ENCODE measurements at places on chromosomes 5 and 9.

DNA sequence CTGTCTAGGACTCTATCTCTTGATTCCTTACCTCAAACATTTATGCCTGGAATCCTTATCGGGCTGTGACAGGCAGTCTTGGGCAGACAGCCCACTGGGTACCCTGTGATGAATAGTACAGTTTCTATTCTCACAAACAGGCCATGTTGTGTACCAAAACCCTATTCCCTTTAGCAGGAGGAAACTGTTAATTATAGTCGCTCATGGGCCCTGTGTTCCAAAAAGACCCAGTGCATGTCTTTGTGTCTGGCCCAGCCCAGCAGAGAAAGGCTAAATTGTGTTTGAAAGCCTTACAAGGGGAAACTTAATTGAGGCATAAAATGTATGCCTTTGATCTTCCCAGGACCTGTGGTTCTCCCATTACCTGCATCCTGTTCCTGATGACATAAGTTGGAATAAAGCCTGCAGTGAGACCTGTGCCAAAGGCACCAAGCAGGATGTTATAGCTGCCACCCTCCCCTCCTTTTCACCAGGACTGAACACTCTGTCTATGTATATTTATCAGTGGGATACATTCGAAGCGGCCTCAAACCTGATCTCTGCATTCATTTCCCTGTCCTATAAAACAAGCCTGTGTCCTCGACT, 43.3 kb downstream of the TLR4 start:
- no peak for DNase-seq

DNA sequence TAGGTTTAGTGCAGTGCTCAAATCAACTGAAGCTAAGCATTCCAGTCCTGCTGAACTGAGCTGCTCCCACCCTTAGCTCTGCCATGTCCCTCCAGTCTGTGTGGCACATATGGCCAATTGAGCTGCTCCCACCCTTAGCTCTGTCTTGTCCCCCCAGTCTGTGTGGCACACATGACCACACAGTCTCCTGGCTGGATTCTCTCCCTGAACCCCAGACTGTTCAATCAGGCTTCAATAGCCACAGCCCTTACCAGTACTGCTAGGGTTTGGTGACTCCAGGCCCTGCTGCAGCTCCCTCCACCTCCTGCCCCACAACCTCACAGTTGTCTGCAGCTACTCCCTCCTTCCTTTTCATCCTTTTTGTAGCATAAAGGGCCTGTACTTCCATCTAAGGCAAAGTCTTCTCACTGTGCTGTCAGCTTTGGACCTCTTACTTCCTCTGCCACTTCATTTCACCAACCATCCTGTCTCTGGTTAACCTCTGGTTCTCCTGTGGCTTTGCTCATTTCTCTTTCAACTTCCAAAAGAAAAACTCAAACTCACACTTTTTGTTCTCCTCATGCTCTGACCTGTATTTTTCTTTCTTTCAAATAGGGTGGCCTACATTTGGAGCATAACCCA, 50.8 kb downstream of the ADAMTS12 start:
- DNase-seq: no peak

- DNase-seq: no peak
Measured at GRCh38 chr5:92513067-92513466, 1068.0 kb downstream of the NR2F1-AS1 start.

DNA sequence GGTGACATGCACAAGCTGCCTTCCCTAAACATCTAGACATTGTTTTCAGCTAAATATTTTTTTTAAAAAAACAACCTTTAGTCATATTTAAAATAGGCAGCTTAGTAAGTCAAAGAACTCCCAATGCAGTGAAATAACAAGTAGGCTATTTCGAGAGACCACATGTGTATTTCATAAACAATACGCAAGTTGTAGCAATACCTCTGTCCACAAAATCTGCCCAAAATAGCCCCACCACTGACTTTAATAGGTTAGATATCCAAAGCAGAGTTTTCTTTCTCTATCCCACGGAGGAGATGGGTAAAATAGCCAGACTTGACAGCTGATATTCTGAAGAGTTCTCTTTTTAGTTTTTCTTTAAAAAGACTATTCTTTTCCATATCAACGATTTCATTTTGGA, 1.2 kb downstream of the SLC24A2 start:
- DNase-seq: no peak

- DNase-seq: no peak
Measured at GRCh38 chr5:133994990-133995333, 9.8 kb downstream of the VDAC1 start.

- DNase-seq: no peak
Measured at GRCh38 chr9:33139421-33140228, 27.5 kb downstream of the B4GALT1 start.

GRCh38 chr9:133553973-133554713, 19.6 kb downstream of the ADAMTSL2 start:
- no peak for DNase-seq

DNA sequence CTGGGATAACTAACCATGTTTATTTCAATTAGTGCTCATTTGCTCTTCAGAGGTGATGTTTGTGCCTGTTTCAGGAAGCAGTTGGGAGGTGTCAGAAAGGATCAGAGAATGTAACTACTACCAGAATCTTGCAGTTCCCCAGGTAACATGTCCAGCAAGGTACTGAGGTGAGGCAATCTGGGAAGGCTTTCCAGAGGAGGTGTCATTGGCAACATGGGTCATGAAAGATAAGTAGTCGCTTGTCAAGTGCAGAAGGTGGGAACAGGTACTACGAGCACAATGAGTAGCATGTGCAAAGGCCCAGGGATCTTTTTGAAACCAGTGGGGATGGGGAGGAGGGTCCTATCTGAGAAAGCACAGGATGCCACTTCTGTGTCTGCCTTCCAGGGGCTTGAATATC, 4.8 kb downstream of the SMIM23 start:
- DNase-seq: no peak

DNA sequence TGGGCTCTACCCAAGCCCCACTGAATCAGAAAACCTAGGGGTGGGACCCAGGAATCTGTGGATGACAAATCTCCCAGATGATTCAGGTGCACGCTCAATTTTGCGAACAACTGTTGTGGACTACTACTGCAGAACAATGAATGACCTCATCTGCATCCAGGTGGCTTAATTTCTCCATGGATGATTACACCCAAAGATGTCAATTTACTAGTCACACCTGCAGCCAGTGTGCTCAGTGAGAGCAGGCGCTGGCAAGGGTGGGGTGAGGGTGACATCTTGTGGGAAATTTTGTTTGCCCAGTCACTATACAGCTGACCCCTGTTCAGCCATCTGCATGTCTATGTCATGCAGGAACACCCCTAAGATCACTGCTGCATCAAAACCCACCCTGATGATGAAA, 118.2 kb downstream of the ENTREP1 start:
- DNase-seq: peak; percentile 83

- no peak for DNase-seq
Measured at GRCh38 chr5:158987231-158987630, 112.5 kb downstream of the EBF1 start.

- DNase-seq: no peak
Measured at GRCh38 chr5:164748861-164749260, 1243.4 kb downstream of the MAT2B start.

- DNase-seq: peak; percentile 36
Measured at GRCh38 chr9:16824545-16825330, 45.7 kb downstream of the BNC2 start.

- DNase-seq: no peak
Measured at GRCh38 chr5:148352696-148353095, 17.3 kb downstream of the SPINK9 start.

DNA sequence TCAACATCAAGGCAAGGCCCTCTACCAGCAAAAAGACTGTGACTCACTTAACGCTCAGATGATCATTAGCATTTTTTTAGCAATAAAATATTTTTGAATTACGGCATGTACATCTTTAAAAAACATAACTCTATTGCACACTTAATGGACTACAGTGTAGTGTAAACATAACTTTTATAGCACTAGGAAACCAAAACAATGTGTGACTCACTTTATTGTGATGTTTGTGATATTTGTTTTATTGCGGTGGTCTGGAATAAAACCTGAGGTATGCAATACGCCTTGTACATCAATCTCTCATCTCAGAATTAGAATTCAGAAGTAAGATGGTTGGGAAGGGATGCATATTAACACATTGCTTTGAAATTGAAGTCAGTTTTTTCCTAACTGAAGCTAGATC, 106.9 kb upstream of the PTCH1 start:
- no peak for DNase-seq

DNA sequence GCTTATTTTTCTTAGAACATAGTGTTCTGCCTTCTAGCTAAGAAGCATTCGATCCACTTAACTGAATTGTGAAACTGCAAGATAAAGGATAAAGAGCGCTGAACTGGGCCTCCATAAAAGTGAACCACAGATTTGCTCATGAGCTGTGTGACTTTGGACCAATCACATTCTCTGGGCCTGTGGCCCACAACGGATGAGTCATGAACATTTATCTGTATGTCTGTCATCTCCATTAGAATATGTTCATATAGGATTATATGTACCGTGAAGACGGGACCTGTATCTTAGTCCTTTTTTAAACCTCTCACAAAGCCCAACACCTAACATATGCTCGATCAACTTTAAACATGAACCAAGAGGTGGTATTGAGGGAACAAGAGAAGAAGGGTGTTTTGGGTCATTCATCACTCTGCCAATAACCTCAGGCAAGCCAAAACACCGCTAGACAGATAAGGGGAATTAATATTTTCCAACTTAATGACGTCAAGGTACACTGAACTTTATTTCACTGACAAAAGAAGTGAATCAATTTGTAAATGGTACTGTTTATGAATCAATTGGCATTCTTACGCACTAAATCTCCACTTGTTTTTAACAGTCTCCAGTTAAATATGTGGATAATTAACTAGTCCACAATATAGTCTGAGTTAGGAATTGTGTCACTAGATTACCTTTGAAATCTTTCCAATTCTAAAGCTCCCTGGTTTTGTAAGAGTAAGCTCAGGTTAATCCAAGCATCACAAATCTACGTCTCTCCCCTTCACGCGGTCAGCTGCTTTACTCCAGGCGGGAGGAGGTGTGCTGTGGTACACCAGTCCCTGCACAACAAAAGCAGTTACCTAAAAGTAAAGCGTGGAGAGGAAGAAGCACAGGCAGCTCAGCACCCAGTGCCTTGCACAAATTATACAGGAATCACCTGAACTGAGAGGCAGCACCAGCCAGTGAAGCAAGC, 1.6 kb downstream of the TMEM245 start:
- no peak for DNase-seq

- DNase-seq: peak; percentile 16
Measured at GRCh38 chr5:35926389-35927051, 11.9 kb downstream of the CAPSL start.

GRCh38 chr5:5293029-5293428, 129.4 kb upstream of the ICE1 start:
- DNase-seq: no peak

DNA sequence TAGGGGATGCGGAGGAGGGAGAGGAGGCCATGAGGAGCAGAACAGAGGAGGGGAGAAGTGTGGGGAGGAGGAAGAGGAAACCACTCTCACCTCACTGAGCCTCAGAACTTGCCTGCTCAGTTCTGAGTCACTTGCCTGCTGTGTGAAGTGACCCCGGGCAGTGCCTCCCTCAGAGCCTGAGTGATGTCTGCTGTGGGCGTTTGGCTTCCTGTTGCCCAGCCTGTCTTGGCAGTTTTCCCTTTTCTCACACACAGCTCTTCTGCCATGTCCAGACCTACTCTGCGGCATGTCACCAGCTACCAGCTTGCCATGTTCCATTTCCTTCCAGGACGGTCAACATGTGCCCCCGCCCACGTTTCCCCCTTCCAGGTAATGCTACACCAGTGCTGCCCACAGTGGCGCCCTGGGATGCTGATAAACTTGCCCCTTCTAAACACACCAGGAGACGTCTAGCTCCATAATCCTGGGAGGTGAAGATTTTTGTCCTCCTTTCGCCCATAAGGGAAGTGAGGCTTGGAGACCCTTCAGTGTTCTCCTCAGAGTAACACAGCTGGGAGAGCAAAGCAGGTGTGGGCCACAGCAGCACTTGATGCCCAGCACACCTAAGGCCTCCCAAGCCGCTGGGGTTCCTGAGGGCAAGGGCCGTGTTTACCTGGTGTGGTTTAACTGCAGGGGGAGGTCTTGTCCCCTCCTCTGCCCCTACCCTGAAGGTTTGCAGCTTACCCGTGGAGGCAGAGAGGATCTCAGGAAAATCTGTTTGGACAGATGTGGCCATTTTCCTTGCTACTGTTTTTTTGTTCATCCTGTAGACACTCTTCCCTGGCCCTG, 63.8 kb upstream of the RNF130 start:
- DNase-seq: no peak

DNA sequence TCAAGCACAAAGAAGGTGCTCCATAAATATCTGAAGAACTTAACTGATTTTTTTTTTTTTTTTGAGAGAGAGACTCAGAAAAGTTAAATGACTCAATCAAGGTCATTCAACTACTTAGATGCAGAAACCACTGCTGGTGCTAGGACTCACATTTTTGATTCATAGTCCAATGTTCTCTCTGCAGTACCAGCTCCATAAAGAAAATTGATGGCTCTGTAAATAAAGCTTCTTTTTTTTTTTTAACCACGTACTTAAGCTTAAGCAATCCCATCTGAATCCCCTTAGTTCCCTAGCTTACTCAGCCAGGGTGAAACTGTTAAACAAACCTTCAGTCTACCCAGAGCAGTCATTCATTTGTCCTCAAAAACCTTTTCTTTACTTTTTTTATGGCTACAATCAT, 657.0 kb upstream of the WWC1 start:
- DNase-seq: no peak

GRCh38 chr5:67209141-67209771, 12.7 kb upstream of the CD180 start:
- DNase-seq: peak; percentile 65

DNA sequence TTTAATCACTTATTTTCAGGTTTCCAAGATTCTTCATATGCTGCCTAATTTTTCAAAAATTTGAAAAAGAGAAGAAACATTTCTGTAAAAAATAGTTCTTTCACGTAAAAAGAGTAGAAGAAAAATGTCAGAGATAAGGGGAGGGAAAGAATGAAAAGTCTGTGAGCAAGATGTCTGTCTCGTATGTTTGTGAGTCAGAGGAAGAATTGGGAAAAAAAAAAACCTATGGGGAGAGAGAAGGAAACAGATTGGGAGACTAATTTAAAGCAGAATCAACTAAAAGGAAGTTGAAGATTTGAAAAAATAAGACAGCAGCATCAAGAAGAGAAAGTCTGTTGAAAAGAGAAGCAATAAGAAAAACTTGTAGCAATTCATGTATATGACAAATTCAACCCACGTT, 456.3 kb downstream of the HINT1 start:
- DNase-seq: no peak

DNA sequence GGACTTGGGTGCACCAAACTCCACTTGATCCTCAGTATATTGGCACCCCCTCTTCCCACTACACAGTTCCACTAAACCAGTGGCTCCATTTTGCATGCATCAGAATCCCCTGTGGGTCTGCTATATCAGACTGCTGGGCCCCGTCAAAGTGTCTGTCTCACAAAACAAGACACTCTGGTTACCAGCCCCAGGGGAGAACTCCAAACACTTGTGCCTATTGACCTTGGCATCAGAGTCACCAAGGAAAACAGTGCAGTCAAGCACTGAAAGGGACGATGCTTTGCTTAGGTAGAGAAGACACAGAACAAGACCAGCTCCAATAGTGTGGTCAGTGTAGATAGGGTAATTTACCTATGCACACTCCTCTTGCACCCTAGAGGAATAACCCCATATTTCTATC, 205.8 kb upstream of the RAI14 start:
- peak; percentile 33 for DNase-seq

Measured in NCI-H345 (cell line).